ENCODE measurements at places on chromosomes 2 and 18. TPM values are rescaled to one million over a fixed set of nuclear protein-coding genes. Genes with fewer than 3 reads are reported as not detected.

GRCh38 chr2:126658905-126659561, 3.1 kb downstream of the GYPC start:
- DNase-seq, result peak; percentile 88

GRCh38 chr2:106020032-106020431, 174.1 kb downstream of the UXS1 start:
- DNase-seq, result peak; percentile 14

DNA sequence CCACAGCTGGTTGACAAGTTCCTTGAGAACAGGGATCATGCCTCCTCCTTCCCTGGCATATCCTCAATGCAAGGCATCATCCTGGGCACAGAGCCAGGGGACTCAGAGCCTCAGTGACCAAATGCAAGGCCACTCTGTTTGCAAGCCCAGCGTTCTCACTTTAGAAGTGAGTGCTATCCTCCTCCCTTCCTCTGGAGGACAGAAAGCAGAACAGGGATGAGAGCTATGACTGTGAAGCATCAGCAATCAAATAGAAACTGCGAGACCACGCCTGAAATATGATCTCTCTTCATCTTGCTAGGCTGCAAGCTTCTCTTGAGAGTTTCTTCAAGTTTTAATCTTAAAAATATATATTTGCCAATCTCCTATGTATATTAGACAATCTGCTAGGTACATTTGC, 119.8 kb downstream of the LRATD1 start:
- DNase-seq, result peak; percentile 2

GRCh38 chr2:239157771-239158170, 243.0 kb downstream of the HDAC4 start:
- DNase-seq, result no peak

The IMPA2 gene
- 41.5 TPM for total RNA-seq

The PTH2R gene
- 0.64 TPM for total RNA-seq

DNA sequence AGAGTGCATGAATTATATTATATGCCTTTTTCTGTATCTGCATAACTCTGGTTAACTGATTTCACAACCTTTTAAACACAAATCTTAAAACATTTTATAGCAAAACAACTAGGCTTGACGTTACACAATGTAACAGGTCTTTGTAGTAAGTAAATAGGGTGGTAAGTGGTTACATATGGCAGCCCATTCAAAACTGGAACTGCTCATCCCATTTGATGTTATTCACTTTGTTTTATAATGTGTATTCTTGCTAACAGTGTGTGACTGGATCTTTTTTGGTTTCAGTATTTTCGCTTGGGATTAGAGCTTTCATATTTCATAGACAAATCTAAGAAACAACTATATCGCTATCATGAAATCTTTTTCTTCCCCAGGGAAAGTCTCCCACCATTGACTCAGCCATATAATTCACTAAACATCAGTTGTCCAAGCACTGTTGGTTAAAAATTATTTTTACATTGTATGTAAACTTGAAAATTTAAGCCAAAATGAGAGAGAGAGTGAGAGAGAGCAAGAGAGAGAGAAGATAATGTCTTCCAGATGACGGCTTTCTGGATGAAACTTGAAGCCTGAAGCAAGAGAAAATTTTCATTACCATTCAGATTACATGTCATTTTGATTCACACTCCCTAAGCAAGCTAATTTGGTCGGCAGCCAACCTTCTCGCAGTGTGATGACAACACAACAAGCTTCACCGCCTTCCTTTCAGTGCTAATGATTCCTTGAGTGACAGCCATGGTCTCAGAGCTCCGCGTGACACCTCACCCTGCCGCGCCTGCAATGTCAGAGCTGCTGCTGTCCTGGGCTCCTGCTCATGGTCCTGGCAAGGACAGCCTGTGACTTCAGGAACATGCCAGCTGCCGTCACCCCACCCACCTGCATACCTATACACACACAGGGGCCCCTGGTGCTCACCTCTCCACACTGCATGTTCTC, 946.9 kb upstream of the SOX11 start:
- no peak for DNase-seq

The CFAP65 gene
- total RNA-seq, result not detected

The ADGRF3 gene
- under 0.01 TPM for total RNA-seq

The UGT1A10 gene
- not detected for total RNA-seq

Measured in fibroblast of villous mesenchyme (primary cell).